ENCODE measurements at places on chromosomes 16 and 17. TPM values are rescaled to one million over a fixed set of nuclear protein-coding genes. Genes with fewer than 3 reads are reported as not detected.

NAGS gene
- total RNA-seq: 1.5 TPM

APOBR gene
- not detected for total RNA-seq

CNGB1 gene
- total RNA-seq: 0.03 TPM

NEURL4 gene
- 31.6 TPM for total RNA-seq

MYH13 gene
- total RNA-seq: not detected

RNU2-1 gene
- not detected for total RNA-seq

All from A549 treated with GW870086 at 1 μM for 4 hours (cell line).